Cerebellar nuclear complex (tissue), 1 donor: ENCODE measurements at places on chromosomes 4 and X.

DNA sequence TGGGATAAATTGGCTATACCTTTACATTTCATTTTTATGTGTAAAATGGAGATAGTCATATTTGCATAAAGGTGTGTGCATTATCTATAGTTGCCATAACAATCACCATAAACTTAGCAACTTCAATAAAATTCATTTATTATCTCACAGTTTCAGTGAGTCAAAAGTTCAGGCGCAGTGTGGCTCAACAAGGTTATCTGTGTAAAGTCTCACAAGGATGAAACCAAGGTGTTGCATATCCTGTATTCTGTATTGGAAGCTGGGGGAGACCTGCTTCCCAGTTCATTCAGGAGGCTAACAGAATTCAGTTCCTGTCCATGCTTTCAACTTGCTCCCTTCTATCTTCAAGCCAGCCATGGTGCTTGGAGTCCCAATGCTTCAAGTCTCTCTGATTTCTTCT is 169.5 kb downstream of the KCTD8 start:
- DNase-seq = no peak

DNA sequence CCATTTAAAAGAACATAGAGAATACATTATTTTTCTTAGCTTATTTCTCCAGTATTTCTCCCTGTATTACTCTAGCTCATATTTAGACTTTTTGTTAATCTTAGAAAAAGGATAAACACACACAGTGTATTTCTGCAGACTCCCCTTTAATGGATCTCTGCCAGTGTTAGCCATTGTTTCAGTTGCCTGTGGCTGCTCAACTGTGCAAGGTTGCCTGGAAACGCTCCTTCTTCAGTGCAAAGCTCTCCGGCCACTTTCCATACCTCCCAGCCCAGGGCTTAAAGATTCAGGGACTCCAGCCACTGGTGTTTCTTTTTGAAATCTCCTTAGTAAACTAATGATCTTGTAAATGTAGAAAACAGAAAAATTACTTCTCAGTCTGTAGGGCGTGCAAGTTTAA is 104.9 kb downstream of the SLIT2 start:
- DNase-seq = no peak

DNA sequence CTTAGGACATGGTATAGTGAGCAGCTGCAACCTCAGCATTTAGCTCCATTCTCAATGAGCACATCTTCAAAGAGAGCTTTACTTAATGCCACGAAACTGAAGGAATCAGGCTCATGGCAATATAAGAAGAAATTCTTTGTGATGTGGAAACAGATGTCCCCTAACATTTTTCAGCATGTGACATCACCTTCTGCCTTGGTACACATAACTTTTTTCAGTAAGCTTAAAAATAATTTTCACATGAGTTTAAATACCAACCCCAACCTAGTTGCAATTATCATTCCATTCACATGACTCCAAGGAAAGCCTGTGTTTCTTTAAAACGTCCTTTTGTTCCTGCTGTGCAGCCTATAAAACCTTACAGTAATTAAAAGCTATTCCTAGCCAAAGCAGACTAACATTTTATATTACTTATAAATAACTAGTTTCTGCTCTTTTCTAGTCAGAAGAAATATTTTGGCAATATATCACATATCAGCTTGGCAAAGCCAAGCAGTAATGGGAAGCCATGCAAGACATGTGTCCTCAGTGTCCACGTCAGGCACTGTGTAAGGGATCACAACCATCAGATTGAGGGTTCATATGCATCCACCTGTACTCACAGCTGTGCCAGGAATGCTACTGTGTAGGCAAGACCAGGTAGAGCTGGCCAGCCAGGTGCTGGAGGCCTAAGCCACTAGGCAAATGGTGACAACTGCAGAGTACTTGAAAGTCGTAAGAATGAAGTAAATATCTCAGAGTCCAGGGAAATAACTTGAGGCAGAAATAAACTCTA is 466.6 kb downstream of the INPP4B start:
- DNase-seq = no peak

GRCh38 chr4:25142468-25142867 is 17.8 kb downstream of the SEPSECS start:
- no peak for DNase-seq

DNA sequence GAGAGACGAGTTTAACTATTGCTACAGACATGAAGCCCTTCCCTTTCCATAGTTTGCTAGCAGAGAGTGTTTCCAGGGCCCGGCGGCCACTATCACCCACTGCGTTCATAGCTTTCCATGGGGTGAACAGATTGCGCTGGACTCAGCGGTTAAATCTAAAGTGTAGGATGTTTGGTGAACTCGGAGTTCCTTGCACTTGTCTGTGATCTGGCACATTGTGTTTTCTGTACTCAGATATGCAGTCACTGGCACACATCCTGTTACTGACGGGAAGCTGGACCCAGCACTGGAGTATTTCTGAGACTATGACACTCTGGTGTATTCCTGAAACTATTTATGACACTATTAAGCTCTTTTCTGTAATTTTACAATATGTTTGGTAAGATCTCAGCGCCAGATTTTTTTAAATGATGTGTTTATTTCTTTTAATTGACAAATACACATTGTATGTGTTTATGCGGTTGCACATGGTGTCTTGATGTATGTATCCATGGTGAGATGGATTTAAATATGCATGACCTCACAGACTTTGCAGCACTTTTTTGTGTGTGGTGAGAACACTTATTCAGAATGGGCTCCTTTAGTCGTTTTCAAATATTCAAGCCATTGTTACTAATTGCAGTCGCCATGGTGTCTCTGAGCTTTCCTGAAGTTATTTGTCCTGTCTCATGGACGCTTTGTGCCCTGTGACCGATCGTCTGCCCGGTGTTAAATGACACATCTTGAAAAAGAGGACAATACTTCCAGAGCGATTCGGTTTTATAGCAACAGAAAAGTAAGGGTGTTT is 14.1 kb downstream of the CD99 start:
- DNase-seq = no peak

GRCh38 chr4:10054571-10055041 is 33.3 kb upstream of the SLC2A9 start:
- no peak for DNase-seq

DNA sequence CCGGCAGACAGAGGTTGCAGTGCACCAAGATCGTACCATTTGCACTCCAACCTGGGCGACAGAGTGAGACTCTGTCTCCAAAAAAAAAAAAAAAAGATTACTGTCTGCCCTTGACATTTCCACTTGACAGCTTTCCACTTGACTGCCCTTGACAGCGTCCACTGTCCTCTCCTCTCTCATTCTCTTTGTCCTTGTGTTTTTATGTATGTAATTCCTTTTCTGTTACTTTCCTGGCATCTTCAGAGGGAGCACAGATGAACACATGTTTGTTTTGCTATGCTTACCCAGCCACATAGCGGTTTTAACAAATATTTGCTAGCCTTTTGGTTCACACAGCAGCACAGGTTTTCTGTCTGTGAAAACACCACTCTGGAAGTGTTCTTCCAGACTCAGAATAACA is 26.2 kb downstream of the SYAP1 start:
- DNase-seq = no peak

GRCh38 chrX:104117759-104118158 is 5.4 kb downstream of the ZCCHC18 start:
- no peak for DNase-seq

DNA sequence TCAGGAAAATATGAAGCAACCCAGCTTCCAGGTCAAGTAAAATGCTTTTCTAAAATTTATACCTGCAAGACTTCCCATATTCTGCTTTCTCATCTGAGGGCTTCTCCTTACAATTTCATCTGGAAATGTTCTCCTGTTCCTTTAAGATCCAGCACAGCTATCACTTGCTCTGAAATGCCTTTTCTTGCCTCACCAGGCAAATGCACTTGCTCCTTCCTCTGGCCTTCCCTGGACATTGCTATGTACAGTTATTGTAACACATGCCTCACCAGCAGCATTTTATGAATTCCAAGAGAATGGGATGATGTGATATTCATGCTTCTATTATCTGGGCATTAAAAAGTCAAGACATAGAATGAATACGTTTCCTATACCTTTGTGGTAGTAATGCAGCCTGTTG is 842.1 kb upstream of the INTU start:
- DNase-seq = no peak

DNA sequence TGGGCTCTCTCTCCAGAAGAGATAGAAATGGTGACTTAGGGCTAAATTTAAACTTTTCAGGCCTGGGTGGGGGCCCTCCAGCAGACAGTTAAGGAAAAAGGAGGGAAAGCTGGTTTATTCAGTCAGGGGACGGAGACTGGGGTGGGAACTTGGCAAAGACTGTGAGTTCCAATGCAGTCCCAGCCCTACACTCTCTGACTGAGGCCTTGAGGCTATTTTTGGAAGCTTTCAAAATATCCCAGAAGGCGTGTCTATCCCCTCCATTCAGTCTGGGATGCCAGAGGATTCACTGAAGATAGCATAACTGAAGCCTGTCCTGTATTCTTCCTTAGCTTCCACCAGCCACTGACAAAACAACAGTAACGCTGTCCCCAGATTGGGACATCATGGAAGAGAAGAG is 32.1 kb upstream of the MSN start:
- DNase-seq = no peak

DNA sequence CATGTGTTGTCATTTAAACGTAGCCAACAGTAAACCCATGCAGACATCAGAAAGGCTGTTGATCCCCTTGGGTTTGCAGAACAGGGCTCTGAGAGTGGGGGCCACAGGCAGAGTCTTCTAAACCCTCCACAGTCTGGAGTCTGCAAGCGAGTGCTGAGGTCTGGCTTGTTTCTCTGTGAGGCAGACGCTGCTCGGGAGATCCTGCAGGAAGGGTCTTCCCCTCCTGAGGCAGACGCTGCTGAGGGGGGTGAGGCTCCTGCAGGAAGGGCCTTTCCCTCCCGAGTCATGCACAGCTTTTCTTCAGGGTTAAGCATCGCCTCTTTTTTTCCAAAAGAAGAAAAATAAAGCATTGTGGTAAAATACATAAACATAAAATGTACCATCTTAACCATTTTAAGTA is 17.1 kb upstream of the PDE6B start:
- DNase-seq = no peak

- DNase-seq = no peak
Measured at GRCh38 chrX:26915064-26915463, 548.1 kb downstream of the PPP4R3C start.

GRCh38 chr4:7016086-7016485 is 27.1 kb upstream of the TADA2B start:
- no peak for DNase-seq

- no peak for DNase-seq
Measured at GRCh38 chr4:139481465-139481864, 27.5 kb downstream of the RAB33B start.

- no peak for DNase-seq
Measured at GRCh38 chr4:128553686-128554515, 255.6 kb upstream of the JADE1 start.
